Glomerular endothelial cell (primary cell): ENCODE measurements at places on chromosomes 6 and 20. TPM values are rescaled to one million over a fixed set of nuclear protein-coding genes. Genes with fewer than 3 reads are reported as not detected.

GRCh38 chr6:30726506-30727413, 6.6 kb downstream of the TUBB start:
- no peak for DNase-seq

TPD52L2 gene
- total RNA-seq: 189 and 209 TPM in 2 replicates

GINS1 gene
- total RNA-seq: 3.1 and 4.4 TPM in 2 replicates

GRCh38 chr20:45183084-45183483, 8.4 kb downstream of the PI3 start:
- DNase-seq: no peak

KIF25 gene
- not detected in 2 replicates for total RNA-seq

GRCh38 chr6:100456908-100457235, 7.8 kb downstream of the SIM1 start:
- DNase-seq: no peak

KCNQ5 gene
- total RNA-seq: 1.1 and 1.6 TPM in 2 replicates

BPIFB1 gene
- not detected in 2 replicates for total RNA-seq

GRCh38 chr6:33160728-33161344, 31.4 kb downstream of the COL11A2 start:
- DNase-seq: no peak

DNA sequence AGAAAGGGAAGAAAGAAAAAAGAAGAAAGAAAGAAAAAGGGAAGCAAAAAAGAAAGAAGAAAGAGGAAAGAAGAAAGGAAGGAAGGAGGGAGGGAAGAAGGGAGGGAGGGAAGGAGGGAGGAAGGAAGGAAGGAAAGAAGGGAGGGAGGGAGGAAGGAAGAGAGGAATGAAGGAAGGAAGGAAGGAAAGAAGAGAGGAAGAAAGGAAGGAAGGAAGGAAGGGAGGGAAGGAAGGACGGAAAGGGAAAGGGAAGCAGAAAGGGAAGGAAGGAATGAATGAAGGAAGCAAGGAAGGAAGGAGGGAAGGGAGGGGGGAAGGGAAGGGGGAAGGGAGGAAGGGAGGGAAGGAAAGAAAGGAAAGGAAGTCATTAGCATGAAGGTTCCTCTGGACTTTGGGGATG, 452.9 kb downstream of the TFAP2B start:
- DNase-seq: no peak

ECT2L gene
- 0.12 TPM in 1 of 2 replicates, not detected in the other for total RNA-seq
